ENCODE measurements at places on chromosomes 1 and 21.

DNA sequence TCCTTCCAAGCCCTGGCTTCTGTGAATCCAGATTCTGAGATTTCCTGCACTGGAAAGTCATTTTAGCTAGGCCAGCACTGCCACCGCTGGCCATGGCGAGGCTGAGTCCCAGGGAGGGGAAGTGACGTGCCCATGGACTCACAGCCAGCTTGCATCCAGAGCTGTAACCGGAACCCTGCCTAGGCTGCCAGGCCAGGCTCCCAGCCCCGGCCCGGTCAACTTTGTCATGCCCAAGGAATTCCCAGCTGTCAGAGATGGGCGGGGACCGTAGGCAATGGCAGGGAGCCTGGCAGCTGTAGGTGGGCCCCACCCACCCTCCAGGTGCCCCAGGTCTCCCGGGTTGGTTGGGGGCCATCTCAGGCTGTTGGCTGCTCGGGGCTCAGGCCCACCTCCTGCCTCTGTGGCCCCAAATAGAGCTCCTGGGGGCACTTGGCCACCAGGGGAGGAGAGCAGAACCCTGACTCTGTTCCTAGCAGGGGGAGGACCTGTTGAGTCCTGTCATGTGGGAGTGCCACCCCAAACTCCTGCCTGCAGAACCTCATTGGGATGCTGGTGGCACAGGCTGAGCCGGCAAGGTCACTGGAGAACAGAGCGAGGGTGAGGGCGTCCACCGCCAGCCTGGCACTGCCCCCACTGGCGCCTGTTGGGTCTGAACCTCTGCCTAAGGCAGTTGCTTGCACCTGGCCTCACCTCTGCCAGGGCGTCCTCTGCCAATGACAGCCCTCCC is 57.8 kb downstream of the FOXO6 start:
- DNase-seq: no peak

- no peak for DNase-seq
Observed at GRCh38 chr1:155320252-155320651, 442 bp upstream of the RUSC1 start.

DNA sequence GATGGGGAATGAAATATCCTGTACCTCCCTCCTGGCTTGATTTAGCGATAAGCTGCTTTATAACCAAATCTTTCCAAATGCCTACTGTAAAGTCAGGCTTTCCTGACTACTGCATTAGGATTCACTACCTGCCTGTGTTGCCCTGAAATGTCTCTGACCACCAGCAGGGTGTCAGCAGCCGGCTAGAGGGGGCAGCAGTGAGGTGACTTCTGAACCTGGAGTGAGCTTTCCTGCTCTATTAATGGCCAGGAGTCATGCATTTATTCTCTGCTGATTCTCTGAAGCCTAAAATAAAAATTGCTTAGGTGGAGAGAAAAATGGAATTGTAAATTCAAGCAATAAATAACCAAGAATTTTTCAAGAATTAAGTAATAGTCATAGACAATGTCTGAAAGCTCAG is 2.5 kb downstream of the BACE2 start:
- peak; percentile 80 for DNase-seq

GRCh38 chr1:93766451-93766850 is 84.8 kb upstream of the BCAR3 start:
- no peak for DNase-seq

- peak; percentile 16 for DNase-seq
Observed at GRCh38 chr1:150259758-150260669, 2.4 kb downstream of the CA14 start.

GRCh38 chr1:24062221-24062620 is 49.7 kb downstream of the MYOM3 start:
- DNase-seq: no peak

DNA sequence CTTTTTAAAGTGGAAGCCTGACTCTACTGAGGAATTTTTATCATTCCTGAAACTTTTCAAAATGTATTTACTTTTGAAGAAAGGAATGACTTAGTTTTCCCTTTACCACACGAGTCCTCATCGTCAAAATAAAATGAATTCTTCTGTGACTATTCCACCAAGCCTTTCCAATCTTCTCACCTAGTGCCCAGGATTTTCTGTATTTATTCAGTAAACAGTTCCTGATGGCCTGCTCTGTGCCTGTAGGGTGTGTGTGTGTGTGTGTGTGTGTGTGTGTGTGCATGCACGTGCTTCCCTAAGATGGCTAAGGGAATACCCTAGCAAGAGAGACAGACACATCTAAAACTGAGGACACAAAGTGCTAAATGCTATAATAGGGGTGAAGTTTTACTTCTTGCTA is 395.0 kb upstream of the USP24 start:
- DNase-seq: no peak

- DNase-seq: no peak
Observed at GRCh38 chr21:33880626-33881025, 35.0 kb downstream of the ATP5PO start.

DNA sequence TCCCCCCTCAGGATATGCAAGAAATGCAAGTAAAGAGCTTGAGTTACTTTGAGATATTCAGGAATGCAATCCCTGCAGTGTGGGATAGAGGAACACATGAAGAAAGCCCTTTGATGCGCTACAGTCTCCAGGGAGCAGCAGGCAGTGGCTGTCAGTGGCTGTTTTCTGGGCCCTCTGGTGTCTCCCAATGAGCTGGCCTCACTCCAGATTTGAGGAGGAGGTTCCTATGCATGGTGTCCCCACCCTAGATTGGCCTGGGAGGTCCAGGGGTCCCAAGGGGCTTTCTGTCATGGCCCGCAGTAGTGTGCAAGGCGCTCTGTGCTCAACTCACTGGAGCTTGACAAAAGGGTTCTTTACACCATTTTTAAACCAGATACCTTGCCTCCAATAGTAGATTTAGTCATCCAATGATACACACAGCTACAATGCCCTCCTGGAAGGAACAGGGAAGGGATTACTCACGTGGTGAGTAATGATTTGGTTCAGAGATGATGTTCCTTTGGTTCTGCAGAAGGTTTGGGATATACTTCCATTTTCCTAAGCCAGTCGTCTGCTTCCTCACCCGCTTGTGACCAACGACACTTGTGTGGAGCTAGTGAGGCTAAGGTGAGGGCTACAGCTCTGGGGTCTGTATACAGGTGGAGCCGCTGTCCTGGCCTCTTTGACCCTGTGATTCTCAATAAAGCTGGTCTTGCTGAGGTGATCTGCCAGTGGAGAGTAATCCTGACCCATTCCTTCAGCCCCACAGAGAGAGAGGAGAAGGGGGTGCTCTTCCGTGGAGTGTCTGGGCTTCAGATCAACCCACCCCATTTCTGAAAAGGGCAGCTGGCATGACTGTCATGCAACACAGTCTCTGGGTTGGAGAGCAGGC is 6.6 kb downstream of the BATF3 start:
- DNase-seq: no peak

GRCh38 chr1:111948209-111949171 is 41.0 kb downstream of the KCND3 start:
- DNase-seq: peak; percentile 21

GRCh38 chr1:94641990-94642389 is 100.4 kb upstream of the F3 start:
- DNase-seq: no peak

DNA sequence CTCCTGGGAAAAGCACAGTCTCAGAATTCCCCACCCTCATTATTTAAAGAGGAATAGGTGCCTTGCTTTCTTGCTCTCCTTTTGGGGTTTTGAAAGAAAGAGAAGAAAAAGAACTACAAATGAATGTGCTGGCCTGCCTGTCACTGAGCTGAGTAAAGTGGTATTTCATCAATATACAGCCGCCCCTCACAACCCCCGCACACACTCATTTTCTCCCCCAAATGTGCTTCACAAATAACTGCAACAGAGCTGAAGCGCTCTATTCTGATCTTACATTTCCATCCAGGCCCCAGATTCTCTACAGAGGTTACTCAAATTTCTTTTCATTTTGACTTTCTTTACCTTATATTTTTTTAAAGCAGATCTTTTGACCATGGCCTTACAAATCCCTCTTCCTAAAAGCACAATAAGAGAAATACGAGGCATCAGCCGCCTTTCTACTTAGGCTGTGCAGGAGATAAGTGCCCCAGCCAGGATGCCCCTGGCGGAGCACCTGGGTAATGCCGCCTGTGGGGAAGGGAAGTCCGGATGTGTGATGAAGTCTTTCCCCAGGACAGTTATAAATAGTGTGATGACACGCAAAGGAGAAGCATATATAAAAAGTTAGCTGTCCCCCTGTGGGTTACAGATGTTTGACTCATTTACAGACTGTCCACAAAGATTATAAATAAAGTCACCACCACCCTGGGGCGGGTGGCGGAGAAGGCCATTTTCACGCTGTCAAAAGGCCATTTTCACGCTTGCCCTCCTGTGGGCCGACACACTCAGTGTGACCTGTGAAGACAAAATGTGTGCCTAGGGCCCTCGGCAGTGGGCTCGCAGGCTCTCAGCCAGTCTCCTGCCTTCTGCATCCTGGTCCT is 6.5 kb downstream of the KCNN3 start:
- DNase-seq: peak; percentile 26

DNA sequence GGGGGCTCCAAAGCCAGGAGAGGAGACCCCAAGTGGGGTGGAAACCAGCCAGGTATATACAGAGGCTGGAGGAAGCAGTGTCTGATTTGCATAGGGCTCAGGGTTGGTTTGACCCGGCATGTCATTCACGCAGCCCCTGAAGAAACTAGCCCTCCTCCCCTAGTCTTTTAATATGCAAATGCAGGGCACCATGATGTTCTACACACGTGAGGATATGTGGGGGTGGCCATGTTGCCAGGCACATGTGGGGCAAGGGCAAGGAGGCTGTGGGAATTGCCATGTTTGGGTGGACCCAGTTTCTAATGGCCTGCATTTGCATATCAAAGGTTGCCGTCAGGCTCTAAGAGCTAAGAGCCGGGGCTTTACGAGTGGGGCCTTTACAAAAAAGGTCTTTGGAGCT is 12.0 kb upstream of the RHOU start:
- no peak for DNase-seq

DNA sequence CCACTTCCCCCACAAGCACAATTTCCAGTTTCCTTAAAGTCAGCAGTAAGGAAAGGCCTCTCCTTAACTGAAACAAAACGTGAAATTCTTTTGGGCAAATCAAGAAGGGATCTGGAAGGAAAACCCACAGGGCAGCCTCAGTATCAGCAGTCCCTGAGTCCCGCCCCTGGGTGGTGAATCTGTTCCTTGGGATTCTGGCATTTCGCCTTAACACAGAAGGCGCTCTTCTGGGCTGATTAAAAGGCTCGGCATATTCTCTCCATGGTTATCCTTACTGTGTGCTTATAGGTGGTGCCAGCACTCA is 12.2 kb upstream of the RAB4A start:
- no peak for DNase-seq

DNA sequence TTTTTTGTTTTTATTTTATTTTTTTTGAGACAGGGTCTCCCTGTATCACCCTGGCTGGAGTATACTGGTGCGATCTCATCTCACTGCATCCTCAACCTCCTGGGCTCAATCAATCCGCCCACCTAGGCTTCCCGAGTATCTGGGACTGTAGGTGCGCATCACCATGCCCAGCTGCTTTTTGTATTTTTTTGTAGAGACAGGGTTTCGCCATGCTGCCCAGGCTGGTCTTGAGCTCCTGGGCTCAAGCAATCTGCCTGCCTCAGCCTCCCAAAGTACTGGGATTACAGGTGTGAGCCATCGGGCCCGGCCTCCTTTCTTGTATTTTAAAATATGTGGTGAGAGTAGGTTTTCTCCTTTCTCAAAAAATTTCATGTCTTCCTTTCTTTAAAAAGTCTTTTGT is 122.6 kb downstream of the XPR1 start:
- DNase-seq: no peak

DNA sequence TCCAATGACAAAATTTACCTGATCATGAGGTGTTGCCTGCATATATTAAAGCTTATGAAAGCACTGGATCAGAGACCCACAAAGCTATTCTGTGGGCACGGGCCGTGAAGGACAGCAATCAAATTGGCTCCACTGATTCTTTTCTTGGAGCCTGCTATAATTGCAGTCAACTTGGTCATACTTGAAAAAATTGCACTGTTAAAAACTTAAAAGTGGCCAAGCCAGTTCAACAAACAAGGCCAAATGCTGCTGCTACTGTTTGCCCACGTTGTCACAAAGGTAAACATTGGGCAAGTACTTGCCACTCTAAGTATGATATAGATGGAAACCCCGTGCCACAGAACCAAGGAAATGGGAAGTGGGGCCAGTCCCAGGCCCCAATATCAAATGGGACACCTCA is 37.8 kb downstream of the CYP4A11 start:
- DNase-seq: no peak

DNA sequence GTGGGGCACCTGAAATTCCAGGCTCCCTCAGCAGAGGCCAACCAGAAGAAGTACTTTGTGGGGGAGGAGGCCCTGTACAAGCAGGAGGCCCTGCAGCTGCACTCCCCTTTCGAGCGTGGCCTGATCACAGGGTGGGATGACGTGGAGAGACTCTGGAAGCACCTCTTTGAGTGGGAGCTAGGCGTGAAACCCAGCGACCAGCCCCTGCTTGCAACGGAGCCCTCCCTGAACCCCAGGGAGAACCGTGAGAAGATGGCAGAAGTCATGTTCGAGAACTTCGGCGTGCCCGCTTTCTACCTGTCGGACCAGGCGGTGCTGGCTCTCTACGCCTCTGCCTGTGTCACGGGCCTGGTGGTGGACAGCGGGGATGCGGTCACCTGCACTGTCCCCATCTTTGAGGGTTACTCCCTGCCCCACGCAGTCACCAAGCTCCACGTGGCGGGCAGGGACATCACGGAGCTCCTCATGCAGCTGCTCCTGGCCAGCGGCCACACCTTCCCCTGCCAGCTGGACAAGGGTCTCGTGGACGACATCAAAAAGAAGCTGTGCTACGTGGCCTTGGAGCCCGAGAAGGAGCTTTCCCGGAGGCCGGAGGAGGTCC is 634 bp downstream of the ACTRT2 start:
- DNase-seq: no peak

DNA sequence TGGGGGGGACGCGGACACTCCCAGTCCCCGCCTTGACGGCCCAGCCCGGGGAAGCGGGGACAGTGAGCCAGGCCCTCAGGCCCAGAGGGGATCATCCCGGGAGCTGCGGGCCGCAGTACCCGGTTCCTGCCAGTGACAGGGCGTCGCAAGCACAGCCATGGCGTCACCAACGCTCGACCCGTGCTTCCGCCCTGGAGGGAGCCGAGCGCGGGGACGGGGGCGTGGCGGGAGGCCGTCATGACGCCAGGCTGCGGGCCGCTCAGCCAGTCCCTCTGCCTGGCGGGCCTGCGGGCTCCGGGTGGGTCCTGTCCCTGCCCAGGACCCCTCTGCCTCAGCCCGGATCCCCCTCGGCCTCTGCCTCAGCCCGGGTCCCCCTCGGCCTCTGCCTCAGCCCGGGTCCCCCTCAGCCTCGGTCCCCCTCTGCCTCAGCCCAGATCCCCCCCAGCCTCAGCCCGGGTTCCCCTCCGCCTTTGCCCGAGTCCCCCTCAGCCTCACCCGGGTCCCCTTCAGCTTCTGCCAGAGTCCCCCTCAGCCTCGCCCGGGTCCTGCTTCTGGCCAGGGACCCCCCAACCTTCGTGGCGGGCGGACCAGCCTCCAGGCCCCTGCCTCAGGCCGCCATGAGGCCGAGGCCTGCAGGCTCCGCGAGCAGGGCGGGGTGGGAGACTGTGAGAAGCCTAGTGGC is 2.3 kb upstream of the SLC2A5 start:
- no peak for DNase-seq

All from hematopoietic multipotent progenitor cell treated with erythropoietin and hydrocortisone succinate and interleukin-3 and kit ligand, for 6 days (in vitro differentiated cells).